ENCODE measurements at places on chromosomes 12 and 14.
A peak's percentile ranks its signal among the peaks of the same experiment; 100 is the strongest.

DNA sequence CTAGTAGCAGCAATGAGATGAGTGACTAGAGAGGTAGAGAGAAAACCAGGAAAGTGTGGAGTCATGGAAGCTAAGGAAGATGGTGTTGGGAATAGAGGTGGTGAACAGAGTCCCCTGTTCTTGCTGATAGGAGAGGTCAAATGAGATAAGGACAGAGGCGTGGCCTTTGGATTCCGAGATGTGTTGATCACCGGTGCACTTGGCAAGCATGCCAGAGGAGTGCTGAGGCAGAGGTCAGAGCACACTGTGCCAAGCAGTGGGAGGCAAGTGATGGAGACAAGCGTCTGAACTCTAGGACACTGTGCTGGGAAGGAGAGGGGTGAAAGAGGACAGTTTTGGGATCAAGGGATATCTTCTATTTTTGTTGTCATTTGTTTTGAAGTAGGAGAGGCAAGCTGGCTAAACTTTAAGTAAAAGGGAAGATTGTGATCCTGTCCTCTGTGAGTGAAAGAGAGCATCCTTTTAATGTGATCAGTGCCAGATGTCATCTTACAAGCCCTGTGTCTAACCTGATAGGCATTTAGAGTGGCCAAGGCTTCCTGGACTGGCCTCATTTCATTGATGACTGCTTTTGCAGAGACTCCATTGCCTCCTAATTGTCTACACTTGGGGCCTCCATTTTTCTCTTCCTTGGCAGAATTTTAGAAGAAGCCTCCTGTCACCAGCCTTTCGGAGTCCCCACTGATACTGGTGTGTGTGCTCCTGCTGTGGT is 336.4 kb downstream of the CACNA1C start:
- DNase-seq, result no peak

- DNase-seq, result no peak
These were observed 71.8 kb upstream of the BCAT1 start for GRCh38 chr12:25020621-25021243.

DNA sequence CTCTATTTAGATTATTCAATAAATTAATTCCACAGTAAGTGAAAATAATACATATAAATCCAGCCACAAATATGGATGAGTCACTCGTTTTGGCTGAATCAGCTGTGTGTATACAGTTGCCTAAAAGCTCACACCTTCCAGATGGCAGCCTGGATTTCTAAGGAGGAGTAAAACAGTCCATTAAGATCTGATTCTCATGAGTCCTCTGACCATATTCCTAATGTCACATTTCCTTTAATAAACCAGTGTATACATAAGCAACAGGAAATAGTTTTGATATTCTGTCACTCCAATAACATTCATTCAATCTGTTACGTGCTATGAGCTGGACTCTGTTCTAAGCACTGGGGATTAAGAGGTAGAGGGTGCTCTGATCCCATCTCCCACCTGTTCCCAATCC is 21.8 kb downstream of the MDM1 start:
- peak; percentile 76 for DNase-seq

DNA sequence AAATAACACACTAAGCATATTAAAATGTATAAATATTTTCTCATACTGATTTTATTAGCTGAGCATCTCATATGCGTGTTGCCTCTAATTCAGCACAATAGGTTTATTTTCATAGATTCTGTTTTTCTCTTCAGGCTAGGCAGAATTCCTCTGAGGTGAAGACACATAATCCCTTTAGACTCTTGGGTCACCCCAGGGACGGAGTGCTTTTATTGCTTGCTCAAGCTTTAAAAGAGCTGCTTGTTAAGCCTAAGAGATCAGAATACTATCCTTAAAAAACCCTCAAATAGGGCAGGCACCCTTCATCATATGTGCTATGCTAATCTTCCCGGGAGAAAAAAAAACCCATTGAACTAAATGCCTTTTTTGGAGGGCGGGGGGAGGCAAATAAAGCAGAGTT is 390.1 kb downstream of the KCNH5 start:
- no peak for DNase-seq

DNA sequence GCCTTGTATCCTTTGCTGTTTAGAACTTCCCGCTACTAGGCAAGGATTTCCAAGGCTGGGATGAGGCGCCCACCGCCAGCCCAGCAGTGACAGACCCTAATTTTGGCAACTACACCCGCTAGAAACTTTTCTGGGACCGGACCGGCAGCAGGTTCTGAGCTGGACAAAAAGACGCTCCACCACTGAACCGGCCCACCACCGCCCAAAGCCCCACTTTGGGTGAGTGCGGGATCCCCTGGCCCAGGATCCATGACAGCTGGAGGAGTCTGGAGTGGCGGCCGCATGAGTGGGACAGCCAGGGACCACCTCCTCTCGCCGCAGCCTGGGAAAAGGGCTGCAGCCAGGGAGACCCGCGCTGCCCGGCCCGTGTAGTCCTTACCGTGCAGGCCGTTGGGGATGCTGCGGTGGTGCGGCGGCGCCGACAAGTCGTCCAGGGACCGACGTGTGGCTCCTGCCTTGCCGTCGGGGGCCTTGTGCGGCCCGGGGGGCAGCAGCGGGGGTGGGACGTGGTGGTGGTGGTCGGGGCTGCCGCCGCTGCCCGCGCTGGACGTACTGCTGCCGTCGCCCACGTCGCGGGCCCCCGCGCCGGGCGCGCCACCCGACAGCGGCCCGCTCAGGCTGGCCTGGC is 1.1 kb downstream of the CCDC85C start:
- DNase-seq, result no peak

DNA sequence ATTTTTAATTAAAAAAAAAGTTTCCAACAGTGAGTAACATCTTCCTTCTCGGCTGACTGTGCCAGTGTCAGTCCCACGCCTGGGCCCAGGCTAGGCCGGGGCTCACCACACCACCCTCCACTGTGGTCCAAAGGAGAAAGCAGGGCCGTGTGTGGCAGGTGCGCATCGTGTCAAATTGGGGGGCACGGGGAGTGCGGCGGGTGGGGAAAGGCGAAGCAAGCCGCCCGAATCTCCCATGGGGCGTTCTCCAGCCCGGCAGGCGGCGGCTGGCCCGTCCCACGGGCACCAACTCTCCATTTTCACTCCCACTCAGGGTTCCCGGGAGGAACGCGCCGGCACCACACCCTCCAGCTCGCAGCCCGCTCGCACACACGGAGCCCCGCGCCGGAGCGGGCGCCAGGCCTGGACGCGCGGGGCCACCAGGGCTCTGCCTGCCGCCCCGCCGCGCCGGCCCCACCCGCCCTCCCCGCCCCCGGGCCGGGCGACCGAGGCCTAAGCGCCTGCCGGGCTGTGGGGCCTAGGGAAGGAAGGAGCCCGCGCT is 604 bp downstream of the EEA1 start:
- peak; percentile 15 for DNase-seq

All from PC-3 (cell line).